ENCODE measurements at places on chromosomes 7 and 10. TPM values are rescaled to one million over a fixed set of nuclear protein-coding genes. Genes with fewer than 3 reads are reported as not detected.

DNA sequence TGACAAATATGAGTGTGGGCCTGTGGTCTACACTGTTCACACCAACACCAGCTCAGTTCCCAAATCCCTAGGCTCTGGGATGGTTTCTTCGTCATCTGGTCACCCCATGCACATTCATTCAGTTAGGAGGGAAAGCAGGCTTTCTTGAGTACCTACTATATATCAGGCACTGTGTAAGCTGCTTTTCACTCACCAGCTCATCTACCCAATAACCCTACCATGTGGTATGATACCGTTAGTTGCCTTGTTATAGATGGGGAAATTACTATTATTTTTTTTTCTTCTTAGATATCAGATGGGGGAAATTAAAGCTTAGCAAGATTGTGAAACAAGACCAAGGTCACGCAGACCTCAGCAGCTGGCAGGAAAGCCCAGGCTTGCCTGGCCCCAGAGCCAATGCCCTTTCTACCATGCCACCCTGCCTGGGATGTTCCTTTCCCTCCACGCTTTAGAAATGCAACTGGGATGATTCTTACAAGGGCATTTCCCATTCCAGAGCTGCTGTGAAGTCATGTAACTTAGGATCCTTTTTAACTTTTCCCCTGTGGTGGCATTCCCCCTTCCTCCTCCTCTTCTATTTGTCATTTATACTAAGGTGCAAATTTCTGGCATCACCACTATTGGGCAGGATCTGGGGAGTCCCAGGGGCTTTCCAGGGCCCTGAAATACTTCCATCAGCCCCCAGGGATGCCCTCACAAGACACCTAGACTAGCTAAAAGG lies 93.1 kb upstream of the EFCAB10 start:
- no peaks in the 10 kb centered on the region for H3K36me3 ChIP-seq
- DNase-seq, result no peak
- H3K27ac ChIP-seq, result no peak overlapping the region
- no peak overlapping the region for H3K4me3 ChIP-seq
- no peaks in the 10 kb centered on the region for H3K4me1 ChIP-seq
- H3K27me3 ChIP-seq, result no peaks in the 10 kb centered on the region

DNA sequence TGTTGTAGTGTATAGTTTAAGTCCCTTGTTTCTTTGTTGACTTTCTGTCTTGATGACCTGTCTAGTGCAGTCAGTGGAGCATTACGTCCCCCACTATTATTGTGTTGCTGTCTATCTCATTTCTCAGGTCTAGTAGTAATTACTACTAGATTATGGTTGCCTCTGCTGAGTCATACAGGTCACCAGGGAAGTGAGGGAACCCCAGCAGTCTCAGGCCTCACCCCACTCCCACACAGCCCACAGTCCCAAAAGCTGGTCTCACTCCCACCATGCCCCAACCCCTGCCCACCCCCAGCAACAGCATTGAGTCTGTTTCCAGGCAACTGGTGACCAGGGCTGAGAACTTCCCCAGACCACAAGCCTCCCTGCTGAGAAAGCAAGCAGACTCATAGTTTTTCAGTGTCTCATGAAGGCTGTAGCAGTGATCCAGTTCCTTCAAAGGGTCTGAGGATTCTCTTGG lies 88.0 kb downstream of the PLXDC2 start:
- H3K27ac ChIP-seq, result peak overlapping the region; percentile 78
- no peaks in the 10 kb centered on the region for H3K36me3 ChIP-seq
- peaks cover 14% of the 10 kb centered on the region for H3K4me1 ChIP-seq
- peak; percentile 93 for DNase-seq
- H3K27me3 ChIP-seq, result no peaks in the 10 kb centered on the region
- no peak overlapping the region for H3K4me3 ChIP-seq

EPHA1 gene
- total RNA-seq, result 0.96 TPM

DNA sequence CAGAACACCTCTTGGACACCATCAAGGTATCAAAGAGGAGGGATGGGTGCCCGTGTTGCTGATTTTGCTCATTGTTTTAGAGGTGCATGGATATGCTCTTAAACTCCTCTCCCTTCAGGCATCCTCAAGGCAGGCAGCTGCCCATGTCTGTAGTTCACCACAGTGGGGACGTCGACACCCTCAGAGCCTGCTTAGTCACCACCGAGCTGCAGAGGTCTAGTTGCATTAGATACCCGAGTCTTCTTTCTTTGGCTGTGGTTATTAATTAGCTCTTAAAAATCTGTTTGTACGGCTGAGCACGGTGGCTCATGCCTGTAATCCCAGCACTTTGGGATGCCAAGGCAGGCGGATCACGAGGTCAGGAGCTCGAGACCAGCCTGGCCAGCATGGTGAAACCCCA lies 24.7 kb upstream of the TSPAN13 start:
- H3K27ac ChIP-seq, result no peak overlapping the region
- H3K27me3 ChIP-seq, result no peaks in the 10 kb centered on the region
- no peak overlapping the region for H3K4me3 ChIP-seq
- H3K36me3 ChIP-seq, result no peaks in the 10 kb centered on the region

GRCh38 chr10:15069230-15069629 lies 19.3 kb downstream of the ACBD7 start:
- DNase-seq, result no peak
- H3K4me1 ChIP-seq, result no peaks in the 10 kb centered on the region
- H3K4me3 ChIP-seq, result no peak overlapping the region
- no peaks in the 10 kb centered on the region for H3K27me3 ChIP-seq
- H3K36me3 ChIP-seq, result no peaks in the 10 kb centered on the region

LRMDA gene
- 2.2 TPM for total RNA-seq

GRCh38 chr7:140542228-140542603 lies 62.9 kb upstream of the MKRN1 start:
- H3K4me3 ChIP-seq, result peak overlapping the region; percentile 28
- H3K36me3 ChIP-seq, result peaks cover 8% of the 10 kb centered on the region
- H3K27me3 ChIP-seq, result no peaks in the 10 kb centered on the region
- peaks cover 18% of the 10 kb centered on the region for H3K4me1 ChIP-seq

DNA sequence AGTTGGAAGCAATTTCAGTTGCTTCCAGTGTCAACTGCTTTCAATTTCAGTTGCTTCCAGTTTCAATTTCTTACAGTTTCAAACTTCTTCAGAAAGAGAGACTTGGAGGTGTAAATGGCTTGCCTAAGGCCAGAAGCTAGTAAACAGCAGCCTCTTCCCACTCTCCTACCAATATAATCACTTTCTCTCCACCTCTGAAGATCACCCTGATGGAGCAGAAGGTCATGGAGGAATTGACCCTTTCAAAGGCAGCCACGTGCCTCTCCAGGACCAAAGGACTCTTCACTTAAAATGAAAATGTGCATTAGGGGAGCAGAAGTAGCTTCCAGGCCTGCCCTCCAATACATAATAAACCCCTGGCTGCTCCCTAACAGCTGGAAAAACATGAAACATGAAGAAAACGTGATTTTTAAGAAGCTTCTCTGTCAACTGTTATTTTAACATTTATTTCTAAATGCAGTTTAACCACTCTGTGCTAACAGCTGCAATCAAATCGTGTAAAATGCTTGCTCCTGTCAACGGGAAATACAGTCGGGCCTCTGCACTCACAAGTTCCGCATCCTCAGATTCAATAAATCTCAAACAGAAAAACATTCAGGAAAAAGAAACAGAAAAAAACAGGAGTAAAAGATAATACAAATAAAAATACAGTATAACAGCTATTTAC lies 1020.6 kb downstream of the XPNPEP1 start:
- H3K27me3 ChIP-seq, result no peaks in the 10 kb centered on the region
- no peaks in the 10 kb centered on the region for H3K36me3 ChIP-seq
- H3K27ac ChIP-seq, result no peak overlapping the region
- no peaks in the 10 kb centered on the region for H3K4me1 ChIP-seq

DNA sequence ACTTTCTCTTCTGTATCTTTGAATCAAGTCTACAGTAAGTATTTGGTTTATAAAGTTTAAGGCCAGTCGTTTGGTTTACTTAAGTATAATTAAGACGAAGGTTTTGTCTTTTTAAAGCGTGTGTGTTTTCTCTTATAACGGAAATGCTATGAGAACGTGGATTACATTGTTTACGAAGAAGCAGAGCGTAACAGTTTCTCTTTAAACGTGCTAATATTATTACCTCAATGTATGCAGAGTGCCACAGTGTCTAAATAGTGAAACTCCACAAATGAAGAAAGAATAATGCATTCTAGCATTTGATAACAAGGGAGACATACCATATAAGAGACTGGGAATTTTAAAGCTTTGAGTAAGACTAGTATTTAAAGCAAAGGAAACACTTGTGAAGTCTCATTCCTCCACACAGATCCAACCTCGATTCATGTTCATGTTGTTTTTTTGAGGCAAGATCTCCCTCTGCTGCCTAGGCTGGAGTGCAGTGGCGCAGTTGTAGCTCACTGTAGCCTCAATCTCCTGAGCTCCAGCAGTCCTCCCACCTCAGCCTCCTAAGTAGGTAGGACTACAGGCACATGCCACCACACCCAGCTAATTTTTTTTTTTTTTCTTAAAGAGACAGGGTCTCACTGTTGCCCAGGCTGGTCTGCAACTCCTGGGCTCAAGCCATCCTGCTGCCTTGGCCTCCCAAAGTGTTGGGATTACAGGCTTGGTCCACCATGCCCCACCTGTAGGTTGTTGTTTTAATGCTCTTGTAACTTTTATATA lies 75.1 kb downstream of the ANKRD61 start:
- no peaks in the 10 kb centered on the region for H3K27me3 ChIP-seq
- H3K4me1 ChIP-seq, result peaks cover 5% of the 10 kb centered on the region
- peak overlapping the region; percentile 56 for H3K27ac ChIP-seq
- H3K36me3 ChIP-seq, result peaks cover 2% of the 10 kb centered on the region

- DNase-seq, result no peak
- H3K4me3 ChIP-seq, result no peak overlapping the region
- no peaks in the 10 kb centered on the region for H3K36me3 ChIP-seq
- H3K27me3 ChIP-seq, result no peaks in the 10 kb centered on the region
Measured at GRCh38 chr7:132919771-132920170, 162.1 kb downstream of the CHCHD3 start.

DNA sequence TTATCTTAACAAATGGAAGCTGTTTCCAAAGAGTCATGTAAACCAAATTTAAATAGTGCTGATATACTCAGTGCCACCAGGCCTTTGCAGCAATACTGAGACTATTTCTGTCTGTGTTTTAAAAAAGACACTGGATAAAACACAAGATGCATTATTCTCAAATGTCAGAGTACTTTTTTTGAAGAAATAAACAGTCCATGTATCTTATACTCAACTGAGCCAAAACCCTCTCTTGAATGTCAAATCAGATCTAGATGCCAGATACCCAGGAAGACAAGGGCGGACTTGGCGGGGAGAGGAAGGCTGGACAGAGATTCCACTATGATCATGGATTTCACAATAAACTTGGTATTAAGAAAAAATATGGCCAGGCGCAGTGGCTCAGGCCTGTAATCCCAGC lies 127.6 kb downstream of the COBL start:
- H3K4me1 ChIP-seq, result no peaks in the 10 kb centered on the region
- H3K4me3 ChIP-seq, result no peak overlapping the region
- no peak for DNase-seq
- H3K27me3 ChIP-seq, result no peaks in the 10 kb centered on the region
- no peak overlapping the region for H3K27ac ChIP-seq

GRCh38 chr7:56009695-56010094 lies 41.5 kb downstream of the PSPH start:
- no peak overlapping the region for H3K27ac ChIP-seq
- H3K4me1 ChIP-seq, result no peaks in the 10 kb centered on the region
- H3K27me3 ChIP-seq, result no peaks in the 10 kb centered on the region
- peaks cover 4% of the 10 kb centered on the region for H3K36me3 ChIP-seq
- no peak overlapping the region for H3K4me3 ChIP-seq

SMURF1 gene
- 36.9 TPM for total RNA-seq

TCF7L2 gene
- 52.4 TPM for total RNA-seq

GRCh38 chr10:67602268-67602950 lies 93.6 kb downstream of the CTNNA3 start:
- peak; percentile 94 for DNase-seq
- no peaks in the 10 kb centered on the region for H3K27me3 ChIP-seq
- H3K36me3 ChIP-seq, result no peaks in the 10 kb centered on the region
- no peak overlapping the region for H3K4me3 ChIP-seq
- H3K27ac ChIP-seq, result peak overlapping the region; percentile 64
- H3K4me1 ChIP-seq, result peaks cover 25% of the 10 kb centered on the region

- no peak for DNase-seq
- peaks cover 22% of the 10 kb centered on the region for H3K4me1 ChIP-seq
- H3K27me3 ChIP-seq, result no peaks in the 10 kb centered on the region
- H3K4me3 ChIP-seq, result no peak overlapping the region
- no peaks in the 10 kb centered on the region for H3K36me3 ChIP-seq
Measured at GRCh38 chr7:100599911-100600729, 2.0 kb upstream of the PCOLCE start.

DNA sequence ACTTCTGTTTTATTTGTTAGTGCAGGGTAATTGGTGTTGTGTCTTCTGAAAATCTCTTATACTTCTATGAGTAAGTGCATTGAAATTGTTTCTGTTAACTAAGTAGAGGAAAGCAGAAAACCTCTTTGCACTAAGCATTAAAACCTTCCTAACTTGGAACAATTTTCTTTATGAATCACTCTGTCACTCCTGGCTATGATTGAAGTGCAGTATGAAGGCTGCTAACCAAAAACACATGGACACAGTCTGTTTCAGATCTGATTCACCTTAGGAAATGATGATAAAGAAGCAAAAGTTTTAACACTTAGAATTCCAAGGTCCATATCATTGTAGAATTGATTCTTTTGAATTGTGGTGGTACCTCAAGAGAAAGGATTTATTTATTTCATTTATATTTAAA lies 41.9 kb downstream of the MET start:
- no peaks in the 10 kb centered on the region for H3K27me3 ChIP-seq
- H3K4me1 ChIP-seq, result peaks cover 29% of the 10 kb centered on the region
- H3K27ac ChIP-seq, result peak overlapping the region; percentile 29
- DNase-seq, result peak; percentile 87

ZNF736 gene
- 4.4 TPM for total RNA-seq

DKK1 gene
- total RNA-seq, result 7.4 TPM

- H3K27ac ChIP-seq, result peak overlapping the region; percentile 1
- peaks cover 3% of the 10 kb centered on the region for H3K27me3 ChIP-seq
- peak; percentile 7 for DNase-seq
- H3K36me3 ChIP-seq, result no peaks in the 10 kb centered on the region
- H3K4me1 ChIP-seq, result peaks cover 5% of the 10 kb centered on the region
Measured at GRCh38 chr7:36601601-36602000, 122.7 kb downstream of the AOAH start.

DNA sequence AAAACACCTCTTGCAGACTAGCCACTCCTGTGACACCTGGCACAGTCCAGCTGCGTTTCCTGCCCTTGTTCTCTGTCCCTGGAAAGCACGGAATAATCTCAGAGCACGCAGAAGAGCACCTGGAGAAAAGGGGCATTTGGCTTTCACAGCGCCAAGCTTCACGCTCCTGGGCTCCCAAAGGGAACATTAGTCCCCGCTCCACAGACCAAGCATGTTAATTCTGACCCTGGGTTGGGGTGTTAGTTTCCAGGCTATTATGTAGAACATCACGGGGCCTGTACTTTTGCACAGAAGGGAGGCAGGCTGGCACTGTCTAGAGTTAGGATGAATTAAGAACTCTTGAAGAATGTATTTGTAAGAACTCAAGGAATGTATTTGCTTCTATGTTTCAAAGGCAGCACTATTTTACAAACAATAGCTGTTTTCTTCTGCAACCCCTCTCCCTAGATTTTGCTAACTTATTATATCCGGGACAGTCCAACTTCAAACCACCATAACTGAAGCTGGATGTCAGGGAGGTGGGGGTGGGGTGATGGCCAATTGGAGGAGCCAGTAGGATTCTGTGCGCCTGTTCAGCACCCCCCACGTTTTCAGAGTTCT lies 62.2 kb upstream of the TRIM8 start:
- DNase-seq, result no peak
- H3K27me3 ChIP-seq, result no peaks in the 10 kb centered on the region
- no peak overlapping the region for H3K27ac ChIP-seq
- no peaks in the 10 kb centered on the region for H3K36me3 ChIP-seq
- H3K4me3 ChIP-seq, result no peak overlapping the region
